ENCODE measurements at places on chromosomes 4 and X.

GRCh38 chr4:102647117-102647516 lies 113.7 kb downstream of the MANBA start:
- no peak for DNase-seq

- no peak for DNase-seq
Measured at GRCh38 chr4:117434424-117434823, 349.0 kb upstream of the TRAM1L1 start.

DNA sequence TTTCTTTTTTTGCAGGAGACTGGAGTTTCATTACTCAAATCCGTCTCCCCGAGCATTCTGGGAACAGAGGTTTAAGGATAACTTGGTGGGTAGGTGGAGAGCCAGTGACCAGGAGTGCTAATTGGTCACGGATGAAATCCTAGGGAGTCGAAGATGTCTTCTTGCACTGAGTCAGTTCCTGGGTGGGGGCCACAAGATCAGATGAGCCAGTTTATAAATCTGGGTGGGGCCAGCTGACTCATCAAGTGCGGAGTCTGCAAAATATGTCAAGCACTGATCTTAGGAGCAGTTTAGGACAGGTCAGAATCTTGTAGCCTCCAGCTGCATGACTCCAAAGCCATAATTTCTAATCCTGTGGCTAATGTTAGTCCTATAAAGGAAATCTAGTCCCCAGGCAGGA lies 741.3 kb downstream of the PCDH7 start:
- no peak for DNase-seq

GRCh38 chr4:150582873-150583286 lies 929 bp downstream of the MAB21L2 start:
- no peak for DNase-seq

DNA sequence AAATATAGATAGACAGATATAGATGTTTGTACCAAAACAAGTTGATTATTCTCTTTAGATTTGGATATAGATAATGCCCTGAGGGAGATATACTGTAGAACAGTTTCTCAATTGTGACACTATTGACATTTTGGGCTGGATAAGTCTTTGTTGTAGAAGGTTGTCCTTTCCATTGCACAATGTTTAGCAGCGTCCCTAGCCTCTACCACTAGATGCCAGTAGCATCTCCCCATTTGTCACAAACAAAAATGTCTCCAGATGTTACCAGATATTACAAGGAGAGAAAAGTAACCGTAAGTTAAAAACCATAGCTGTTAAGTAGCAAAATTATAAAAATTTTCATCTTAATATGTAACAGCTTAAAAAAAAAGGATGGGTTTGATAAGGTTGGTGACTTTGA lies 2595.3 kb downstream of the ARAP2 start:
- no peak for DNase-seq

DNA sequence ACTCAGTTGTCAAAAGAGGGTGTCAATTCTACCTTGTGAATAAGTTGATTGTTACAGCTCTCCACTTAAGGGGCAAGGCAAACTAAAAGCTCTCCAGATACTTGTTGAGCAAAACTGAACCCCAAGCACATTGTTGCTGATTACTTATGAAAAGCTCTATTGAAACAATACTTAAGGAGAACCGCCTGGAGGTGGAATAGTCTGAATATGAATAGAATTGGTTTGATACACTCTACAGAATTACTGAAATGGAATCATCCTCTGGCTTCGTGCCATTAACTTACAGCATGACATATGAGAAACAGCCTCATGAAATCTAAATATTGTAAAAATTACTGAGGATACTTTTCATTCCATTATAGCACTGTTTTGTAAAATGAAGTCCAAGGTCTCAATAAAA lies 127.0 kb upstream of the SH3RF1 start:
- no peak for DNase-seq
